ENCODE measurements at places on chromosomes 12 and 14. TPM values are rescaled to one million over a fixed set of nuclear protein-coding genes. Genes with fewer than 3 reads are reported as not detected.

Gene PZP
- total RNA-seq = not detected

- H3K4me3 ChIP-seq = peak overlapping the region; percentile 68
- H3K27me3 ChIP-seq = no peaks in the 10 kb centered on the region
- H3K36me3 ChIP-seq = peaks cover 16% of the 10 kb centered on the region
- peaks cover 50% of the 10 kb centered on the region for H3K4me1 ChIP-seq
- H3K27ac ChIP-seq = peak overlapping the region; percentile 90
Measured at GRCh38 chr12:92556141-92556540, 146.6 kb upstream of the PLEKHG7 start.

- H3K4me1 ChIP-seq = peaks cover 43% of the 10 kb centered on the region
- H3K27ac ChIP-seq = no peak overlapping the region
- H3K27me3 ChIP-seq = no peaks in the 10 kb centered on the region
- DNase-seq = no peak
- peaks cover 52% of the 10 kb centered on the region for H3K36me3 ChIP-seq
Measured at GRCh38 chr14:102833991-102834390, 56.7 kb downstream of the TRAF3 start.

- H3K4me3 ChIP-seq = no peak overlapping the region
- peaks cover 16% of the 10 kb centered on the region for H3K4me1 ChIP-seq
- DNase-seq = no peak
- peaks cover 5% of the 10 kb centered on the region for H3K36me3 ChIP-seq
- H3K27me3 ChIP-seq = peaks cover 6% of the 10 kb centered on the region
Measured at GRCh38 chr12:75724928-75725312, 213.5 kb upstream of the KRR1 start.

GRCh38 chr14:104105822-104106470, 20.4 kb downstream of the ASPG start:
- H3K27me3 ChIP-seq = no peaks in the 10 kb centered on the region
- no peak overlapping the region for H3K4me3 ChIP-seq
- H3K27ac ChIP-seq = no peak overlapping the region
- DNase-seq = no peak

- DNase-seq = no peak
- peaks cover 13% of the 10 kb centered on the region for H3K4me1 ChIP-seq
- peaks cover 3% of the 10 kb centered on the region for H3K36me3 ChIP-seq
- peak overlapping the region; percentile 89 for H3K4me3 ChIP-seq
- H3K27ac ChIP-seq = peak overlapping the region; percentile 69
- peaks cover 4% of the 10 kb centered on the region for H3K27me3 ChIP-seq
Measured at GRCh38 chr12:113359133-113359938, 949 bp downstream of the PLBD2 start.

DNA sequence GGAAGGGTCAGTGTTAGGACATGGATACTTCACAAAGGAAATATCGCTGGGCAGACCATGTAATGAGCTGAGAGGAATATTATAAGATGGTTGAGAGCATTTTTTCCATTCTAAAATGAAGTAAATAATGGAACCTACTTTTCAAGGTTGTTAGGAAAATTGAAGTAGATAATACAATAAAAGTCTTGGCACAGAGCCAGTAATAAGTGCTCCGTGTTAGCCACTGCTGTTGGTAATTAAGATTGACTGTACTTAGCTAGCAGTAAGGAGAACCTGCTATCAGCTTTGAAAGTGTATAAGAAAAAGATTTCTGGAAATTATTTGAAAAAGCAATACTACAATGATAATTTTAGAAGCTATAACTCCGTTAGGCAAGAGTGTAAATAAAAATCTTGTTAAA, 77.6 kb downstream of the SCAF11 start:
- peaks cover 7% of the 10 kb centered on the region for H3K36me3 ChIP-seq
- no peaks in the 10 kb centered on the region for H3K27me3 ChIP-seq
- no peak for DNase-seq
- peaks cover 8% of the 10 kb centered on the region for H3K4me1 ChIP-seq
- H3K4me3 ChIP-seq = no peak overlapping the region
- no peak overlapping the region for H3K27ac ChIP-seq

Gene MYF6
- not detected for total RNA-seq

Gene PTHLH
- total RNA-seq = not detected

Gene MAP3K9
- total RNA-seq = 3.5 TPM

DNA sequence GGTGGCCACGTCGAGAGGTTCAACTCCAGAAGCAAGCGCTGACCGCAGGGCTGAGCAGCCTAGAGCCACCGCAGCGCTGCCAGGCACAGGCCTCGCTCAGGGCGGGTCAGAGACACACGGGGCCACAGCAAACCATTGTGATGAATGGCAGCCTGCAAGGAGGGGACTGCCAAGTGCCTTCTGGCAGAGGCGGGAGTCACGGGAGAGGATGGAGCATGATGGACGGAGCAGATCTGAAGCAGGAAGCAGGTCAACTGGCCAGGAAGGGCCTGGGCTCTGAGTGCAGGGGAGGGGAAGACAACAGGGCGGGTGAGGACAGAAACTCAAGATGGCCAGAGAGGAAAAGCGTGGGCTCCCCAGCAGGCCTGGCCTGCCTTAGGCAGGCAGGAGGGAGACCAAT, 49.8 kb downstream of the CDC42BPB start:
- no peaks in the 10 kb centered on the region for H3K27me3 ChIP-seq
- no peaks in the 10 kb centered on the region for H3K36me3 ChIP-seq
- no peaks in the 10 kb centered on the region for H3K4me1 ChIP-seq
- DNase-seq = no peak

Gene BORCS5
- 34.5 TPM for total RNA-seq

Gene CAPZA3
- total RNA-seq = not detected

DNA sequence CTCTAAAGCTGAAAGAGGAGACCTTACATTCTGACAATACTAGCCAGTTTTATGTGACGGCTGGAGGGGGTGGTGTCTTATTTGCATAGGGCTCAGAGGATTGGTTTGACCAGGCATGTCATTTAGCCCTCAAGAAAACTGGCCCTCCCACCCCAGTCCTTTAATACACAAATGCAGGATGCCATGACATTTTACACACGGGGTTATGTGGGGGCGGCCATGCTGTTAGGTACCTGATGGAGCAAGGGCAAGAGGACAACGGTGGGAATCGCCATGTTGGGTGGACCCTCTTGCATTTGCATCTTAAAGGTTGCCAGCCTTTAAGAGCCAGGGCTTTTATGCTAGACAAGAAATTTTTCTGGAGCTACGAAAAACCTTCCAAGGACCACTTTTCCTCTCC, 23.3 kb downstream of the MDM2 start:
- H3K27me3 ChIP-seq = no peaks in the 10 kb centered on the region
- peaks cover 29% of the 10 kb centered on the region for H3K4me1 ChIP-seq
- peaks cover 52% of the 10 kb centered on the region for H3K36me3 ChIP-seq

Gene ASCL1
- 0.08 TPM for total RNA-seq

Gene SMCO2
- total RNA-seq = 1.8 TPM

Gene DTX1
- total RNA-seq = 0.29 TPM

DNA sequence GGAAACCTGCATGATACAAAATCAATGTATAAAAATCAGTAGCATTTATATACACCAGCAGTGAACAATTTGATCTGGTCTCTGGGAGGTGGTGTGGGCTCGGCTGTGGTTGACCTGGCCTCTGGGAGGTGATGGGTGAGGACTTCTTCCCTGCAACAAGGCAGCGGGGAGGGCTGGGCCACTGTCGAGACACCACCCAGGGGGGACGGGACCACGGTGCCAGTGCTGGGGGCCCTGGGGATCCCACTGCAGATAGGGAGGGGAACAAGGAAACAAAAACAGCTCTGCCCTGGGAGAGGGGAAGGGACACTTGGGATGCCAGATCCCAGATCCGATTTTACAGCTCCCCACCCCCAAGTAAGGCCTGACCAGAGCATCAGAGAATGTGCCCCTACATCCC, 189.6 kb upstream of the SFSWAP start:
- H3K27ac ChIP-seq = no peak overlapping the region
- no peaks in the 10 kb centered on the region for H3K36me3 ChIP-seq
- H3K4me3 ChIP-seq = no peak overlapping the region
- DNase-seq = no peak
- no peaks in the 10 kb centered on the region for H3K4me1 ChIP-seq
- peaks cover 14% of the 10 kb centered on the region for H3K27me3 ChIP-seq

DNA sequence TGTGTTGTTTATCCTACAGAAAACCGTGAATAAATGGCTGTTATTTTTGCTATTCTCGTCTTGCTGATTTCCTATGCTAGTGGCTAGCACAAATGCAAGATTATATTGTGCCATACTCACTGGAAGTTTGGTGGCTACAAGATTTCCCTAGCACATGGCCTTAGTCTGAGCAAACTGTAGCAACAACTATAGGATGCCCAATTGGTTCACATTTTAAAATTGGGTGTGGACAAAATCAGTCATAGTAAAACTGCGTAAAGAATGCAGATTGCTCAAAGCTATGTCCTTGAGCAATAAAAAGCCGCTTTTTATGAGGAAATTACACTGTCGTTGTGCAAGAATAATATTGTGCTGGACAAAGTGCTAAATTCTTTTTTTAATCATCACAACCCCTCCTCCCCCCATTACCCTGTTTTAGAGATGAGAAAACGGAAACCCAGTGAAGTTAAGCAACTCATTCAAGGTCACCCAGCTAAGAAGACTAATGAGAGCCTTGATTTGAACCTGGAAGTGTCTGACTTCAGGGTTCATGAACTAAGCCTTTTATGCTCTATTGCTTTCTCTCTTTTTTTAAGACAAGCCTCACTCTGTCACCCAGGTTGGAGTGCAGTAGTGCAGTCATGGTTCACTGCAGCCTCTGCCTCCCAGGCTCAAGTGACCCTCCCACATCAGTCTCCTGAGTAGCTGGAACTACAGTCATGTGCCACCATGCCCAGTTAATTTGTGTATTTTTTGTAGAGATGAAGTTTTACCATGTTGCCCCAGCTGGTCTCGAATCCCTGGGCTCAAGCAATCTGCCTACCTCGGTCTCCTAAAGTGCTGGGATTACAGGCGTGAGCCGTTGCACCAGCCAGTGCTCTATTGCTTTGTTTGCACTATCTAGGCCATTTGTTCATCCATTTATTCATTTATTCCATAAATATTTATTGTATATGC, 73.6 kb downstream of the SRGAP1 start:
- peaks cover 6% of the 10 kb centered on the region for H3K27me3 ChIP-seq
- DNase-seq = no peak
- H3K27ac ChIP-seq = no peak overlapping the region
- H3K36me3 ChIP-seq = no peaks in the 10 kb centered on the region

GRCh38 chr12:111010061-111010460, 89.7 kb upstream of the MYL2 start:
- H3K36me3 ChIP-seq = no peaks in the 10 kb centered on the region
- H3K27me3 ChIP-seq = peaks cover 5% of the 10 kb centered on the region
- H3K27ac ChIP-seq = no peak overlapping the region
- no peak for DNase-seq
- H3K4me1 ChIP-seq = no peaks in the 10 kb centered on the region

- H3K36me3 ChIP-seq = no peaks in the 10 kb centered on the region
- peaks cover 29% of the 10 kb centered on the region for H3K4me1 ChIP-seq
- no peak overlapping the region for H3K4me3 ChIP-seq
Measured at GRCh38 chr12:10241290-10241689, 28.6 kb downstream of the GABARAPL1 start.

Gene DDN
- 1.1 TPM for total RNA-seq

Gene MGAT2
- 57.5 TPM for total RNA-seq

DNA sequence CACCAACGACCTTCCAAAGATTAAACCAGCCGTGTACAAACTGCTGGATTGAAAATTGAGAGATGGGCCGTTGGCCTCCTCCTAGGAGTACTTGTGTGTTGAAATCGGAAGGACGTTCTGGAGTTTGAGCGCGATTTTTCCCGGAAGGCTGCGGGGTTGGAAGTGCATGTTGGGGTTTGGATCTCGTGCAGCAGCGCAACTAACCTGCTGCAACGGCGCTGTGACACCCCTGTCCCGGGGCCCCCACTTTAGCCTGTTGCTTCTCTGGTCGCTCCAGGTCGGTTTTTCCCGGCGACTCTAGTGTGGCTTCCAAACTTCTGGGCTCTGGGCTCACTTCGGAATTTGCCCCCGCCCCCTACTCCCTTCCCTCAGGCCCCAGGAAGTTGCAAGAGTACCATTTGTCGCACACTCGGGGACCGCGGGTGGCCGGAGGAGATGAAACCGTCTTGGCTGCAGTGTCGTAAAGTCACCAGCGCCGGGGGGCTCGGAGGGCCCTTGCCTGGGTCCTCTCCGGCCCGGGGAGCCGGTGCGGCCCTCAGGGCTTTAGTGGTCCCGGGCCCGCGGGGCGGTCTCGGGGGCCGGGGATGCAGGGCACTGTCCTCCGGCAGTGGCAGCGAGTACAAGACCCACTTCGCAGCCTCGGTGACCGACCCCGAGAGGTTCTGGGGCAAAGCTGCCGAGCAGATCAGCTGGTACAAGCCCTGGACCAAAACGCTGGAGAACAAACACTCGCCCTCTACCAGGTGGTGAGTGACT, at the start of gene ACSS3:
Gene ACSS3, plus strand, starts transcription at position 394 of the 756 bp plus-strand sequence. Its CDS starts 42 bp downstream, at position 436.
- H3K4me1 ChIP-seq = no peaks in the 10 kb centered on the region
- no peaks in the 10 kb centered on the region for H3K36me3 ChIP-seq
- no peak within 1 kb of the TSS for H3K4me3 ChIP-seq
- no peak for DNase-seq

Gene SOX5
- total RNA-seq = 3.1 TPM

- H3K4me3 ChIP-seq = no peak overlapping the region
- DNase-seq = no peak
- H3K36me3 ChIP-seq = peaks cover 45% of the 10 kb centered on the region
- no peaks in the 10 kb centered on the region for H3K27me3 ChIP-seq
Measured at GRCh38 chr12:11695321-11695720, 45.8 kb downstream of the ETV6 start.

GRCh38 chr14:103404032-103404918, 19.1 kb downstream of the MARK3 start:
- peaks cover 10% of the 10 kb centered on the region for H3K36me3 ChIP-seq
- H3K4me3 ChIP-seq = no peak overlapping the region
- no peak for DNase-seq
- no peaks in the 10 kb centered on the region for H3K27me3 ChIP-seq

GRCh38 chr12:9936591-9936990, 4.4 kb upstream of the CLEC2A start:
- peaks cover 20% of the 10 kb centered on the region for H3K27me3 ChIP-seq
- peaks cover 7% of the 10 kb centered on the region for H3K4me1 ChIP-seq
- H3K4me3 ChIP-seq = no peak overlapping the region
- DNase-seq = no peak
- no peaks in the 10 kb centered on the region for H3K36me3 ChIP-seq

GRCh38 chr14:99072956-99073355, 199.0 kb downstream of the BCL11B start:
- no peak overlapping the region for H3K27ac ChIP-seq
- H3K4me1 ChIP-seq = peaks cover 16% of the 10 kb centered on the region
- no peak for DNase-seq

Gene TAS2R43
- total RNA-seq = 0.76 TPM

Gene CIROP
- total RNA-seq = not detected

DNA sequence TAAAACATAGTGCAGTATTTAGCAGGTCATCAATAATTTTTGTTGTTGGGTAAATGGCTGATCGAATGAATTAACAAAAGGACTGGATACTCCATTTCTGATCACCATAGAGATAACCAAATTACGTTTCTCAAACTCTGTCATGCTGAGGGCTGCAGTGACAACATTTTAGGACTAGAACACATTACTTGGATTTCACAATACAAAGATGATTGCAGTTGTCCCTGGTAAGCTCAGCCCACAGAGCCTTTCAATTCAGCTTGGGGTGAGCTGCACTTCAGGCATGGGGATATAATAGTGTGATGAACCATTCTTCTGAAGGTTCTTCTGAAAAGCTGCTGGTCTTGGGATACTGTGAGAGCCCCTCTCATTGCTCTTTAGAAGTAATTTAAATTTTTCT, 74.3 kb downstream of the FAR2 start:
- no peak overlapping the region for H3K27ac ChIP-seq
- no peak for DNase-seq
- H3K27me3 ChIP-seq = no peaks in the 10 kb centered on the region
- H3K4me1 ChIP-seq = no peaks in the 10 kb centered on the region
- no peak overlapping the region for H3K4me3 ChIP-seq

Gene TMEM229B
- 1.7 TPM for total RNA-seq
